Stimulated activated CD4-positive, alpha-beta T cell treated with anti-CD3 and anti-CD28 coated beads, Interleukin-1b, Interleukin-23, amount 100 ng/mL, for 48 hours (primary cell): ENCODE measurements at places on chromosomes 2 and 18.

DNA sequence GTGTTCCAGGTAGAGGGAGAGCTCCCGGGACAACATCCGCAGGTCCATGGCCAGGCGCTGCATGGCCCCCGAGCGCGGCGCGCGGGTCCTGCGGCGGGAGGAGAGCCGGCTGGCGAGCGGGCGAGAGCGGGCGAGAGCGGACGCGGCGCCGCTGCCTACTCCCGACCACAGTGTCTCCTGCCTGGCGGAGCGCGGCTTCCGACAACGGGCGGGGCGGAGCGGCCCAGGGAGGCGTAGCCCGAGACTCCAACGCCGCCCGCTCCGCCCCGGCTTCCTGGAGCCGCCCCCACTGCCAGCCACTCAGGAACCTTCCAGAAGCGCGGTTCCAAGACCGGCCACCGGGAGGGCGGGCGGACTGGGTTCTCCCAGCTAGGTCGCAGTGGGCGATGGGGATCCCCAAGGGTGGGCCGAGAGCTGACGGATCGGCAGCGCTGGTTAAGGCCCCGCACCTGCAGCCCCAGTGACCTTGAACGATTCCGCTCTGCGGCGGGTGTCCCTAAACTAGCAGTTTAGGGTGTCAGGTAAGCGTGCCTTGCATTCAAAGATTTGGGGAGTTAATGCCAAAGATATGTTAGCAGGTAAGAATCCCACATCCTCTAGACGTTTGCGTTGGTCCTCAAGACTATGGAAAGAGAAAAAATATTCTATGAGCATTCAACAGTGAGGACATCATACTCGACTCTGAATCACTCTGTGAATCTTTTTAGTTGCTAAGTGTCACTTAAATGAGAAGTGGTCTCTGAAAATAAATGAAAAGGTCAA is at the start of gene ABHD3:
TSS of gene ABHD3 (minus strand) at position 172 of the 762 bp plus-strand sequence. CDS start at position 63, 109 bp downstream.
- peak; percentile 89 for DNase-seq

- DNase-seq = no peak
These were observed 1.1 kb upstream of the ZSCAN30 start for GRCh38 chr18:35291166-35291565.

DNA sequence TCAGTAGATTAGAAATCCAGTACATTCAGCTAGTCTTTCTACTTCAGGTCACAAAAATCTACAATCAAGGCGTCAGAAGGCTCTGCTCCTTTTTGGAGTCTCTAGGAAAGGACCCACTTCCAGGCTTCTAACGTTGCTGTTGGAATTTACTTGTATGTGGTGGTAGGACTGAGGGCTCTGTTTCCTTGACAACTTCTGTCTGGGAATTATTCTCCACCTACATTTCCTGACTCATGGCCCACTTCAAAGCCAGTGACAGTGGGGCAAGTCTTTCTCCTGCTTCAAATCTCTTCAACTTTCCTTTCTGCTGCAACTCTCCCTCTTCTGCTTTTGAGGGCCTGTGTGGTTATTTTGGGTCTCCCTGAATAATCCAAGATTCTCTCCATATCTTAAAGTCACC is 10.4 kb upstream of the TMX3 start:
- DNase-seq = no peak

- no peak for DNase-seq
These were observed 17.1 kb upstream of the CNNM3 start for GRCh38 chr2:96798733-96799622.

GRCh38 chr2:241111440-241111805 is 9.3 kb upstream of the MTERF4 start:
- no peak for DNase-seq

GRCh38 chr2:163665817-163666216 is 70.0 kb downstream of the FIGN start:
- no peak for DNase-seq

GRCh38 chr2:182088681-182089320 is 103.1 kb downstream of the PPP1R1C start:
- DNase-seq = no peak

- no peak for DNase-seq
These were observed 584.6 kb upstream of the KLHL29 start for GRCh38 chr2:22800412-22800811.

- no peak for DNase-seq
These were observed 25.6 kb downstream of the MAP3K2 start for GRCh38 chr2:127361929-127362885.

GRCh38 chr18:29153091-29153490 is 976.2 kb upstream of the CDH2 start:
- no peak for DNase-seq

- no peak for DNase-seq
These were observed 35.2 kb upstream of the STPG4 start for GRCh38 chr2:47190188-47190881.
